NCI-H524 treated with DMSO at 0.1 percent for 48 hours (cell line): ENCODE measurements at places on chromosomes 11 and 22.

- no peak for DNase-seq
Observed at GRCh38 chr11:75820645-75821044, 5.6 kb downstream of the UVRAG start.

GRCh38 chr11:86923999-86924766 is 31.0 kb downstream of the FZD4 start:
- no peak for DNase-seq

DNA sequence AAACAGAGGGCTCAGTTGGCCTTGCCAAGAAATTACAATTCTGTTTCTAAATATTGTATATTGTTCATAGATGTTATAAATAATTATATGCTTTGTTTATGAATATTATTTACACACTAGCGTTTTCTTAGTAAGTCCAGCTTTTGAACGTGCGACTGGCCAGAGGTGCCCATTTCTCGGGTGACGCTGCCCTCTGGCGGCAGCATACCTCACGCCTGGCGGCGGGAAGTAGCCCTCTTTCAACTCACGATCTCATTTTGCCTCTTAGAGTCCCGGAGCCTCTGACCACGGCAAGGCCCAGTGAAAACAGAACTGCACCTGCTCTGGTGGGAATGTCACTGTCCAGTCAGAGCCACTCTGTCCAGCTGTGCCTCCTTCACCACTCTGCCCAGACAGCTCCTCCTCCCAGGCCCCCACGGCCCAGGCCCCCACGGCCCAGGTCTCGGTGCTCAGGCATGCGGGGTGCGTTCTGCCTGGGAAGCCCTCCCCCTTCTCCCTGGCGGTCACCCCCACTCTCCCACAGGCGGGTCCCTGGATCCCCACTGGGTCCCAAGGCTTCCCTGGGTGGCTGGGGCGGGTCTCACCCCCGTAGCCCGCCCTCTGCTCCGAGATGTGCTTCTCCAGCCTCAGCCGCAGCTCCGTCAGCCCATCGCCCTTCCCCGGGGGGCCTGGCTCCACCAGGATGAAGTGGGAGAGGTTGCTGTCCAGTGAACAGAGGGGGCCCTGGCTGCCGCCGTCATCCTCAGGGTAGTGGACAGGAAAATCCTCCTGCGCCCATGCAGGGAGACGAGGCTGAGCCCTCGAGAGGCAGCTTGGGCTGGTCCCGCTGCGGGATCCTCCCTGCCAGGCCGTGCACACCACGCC is 19.3 kb downstream of the TSSC4 start:
- no peak for DNase-seq

- DNase-seq, result no peak
Observed at GRCh38 chr11:119743006-119743405, 14.0 kb upstream of the NECTIN1 start.

GRCh38 chr22:43515902-43516301 is 104.1 kb downstream of the MPPED1 start:
- no peak for DNase-seq

DNA sequence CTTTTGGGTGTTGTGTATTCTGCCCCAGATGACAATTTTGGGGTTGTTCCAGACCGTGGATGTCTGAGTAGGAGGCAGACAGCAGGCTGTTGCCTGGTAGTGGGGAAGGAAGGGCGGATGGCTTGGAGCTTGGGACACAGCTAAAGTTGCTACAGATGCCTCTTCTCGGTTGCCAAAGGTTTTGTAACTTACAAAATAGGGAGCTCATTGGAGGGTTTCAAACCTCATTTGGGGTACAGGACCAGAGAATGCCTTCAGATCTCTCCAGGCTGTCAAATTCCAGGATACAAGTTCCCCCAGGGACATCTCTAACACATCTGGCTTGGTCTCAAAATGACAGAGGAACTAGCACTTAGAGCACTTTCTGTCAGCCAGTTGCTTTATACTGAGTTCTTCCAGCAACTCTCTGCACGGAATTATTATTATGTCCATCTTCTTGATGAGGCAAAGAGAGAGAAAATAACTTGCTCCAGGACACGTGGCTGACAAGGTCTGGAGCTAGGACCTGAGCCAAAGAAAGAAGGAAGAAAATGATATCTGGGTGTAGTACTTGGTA is 56.0 kb downstream of the SLC1A2 start:
- no peak for DNase-seq

DNA sequence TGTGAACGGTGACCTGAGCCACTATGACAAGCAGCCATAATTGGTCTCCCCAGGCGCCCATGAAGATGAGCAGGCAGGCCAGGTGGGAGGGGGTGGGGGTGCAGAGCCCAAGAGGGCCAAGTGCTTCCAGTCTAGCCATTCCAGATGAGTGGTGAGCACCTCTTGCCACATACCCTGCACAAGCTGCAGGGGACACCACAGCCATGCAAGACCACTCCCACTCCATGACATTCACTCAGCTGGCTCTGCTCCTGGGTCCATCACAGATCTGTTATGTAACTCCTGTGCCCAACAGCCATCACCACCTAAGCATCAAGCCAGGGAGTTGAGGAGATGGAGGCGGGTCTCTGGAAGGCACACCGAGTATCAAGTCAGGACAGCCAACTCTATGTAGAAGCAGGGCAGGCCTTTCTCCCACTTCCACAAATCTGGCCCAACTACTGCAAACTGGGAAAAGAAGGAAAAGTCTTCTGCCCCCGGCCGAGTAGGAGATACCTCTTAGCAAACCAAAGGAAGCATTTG is 8.4 kb downstream of the TMEM184B start:
- no peak for DNase-seq

- no peak for DNase-seq
Observed at GRCh38 chr11:131602431-131602830, 232.0 kb downstream of the NTM start.

GRCh38 chr11:13438291-13438690 is 24.7 kb downstream of the BTBD10 start:
- no peak for DNase-seq

DNA sequence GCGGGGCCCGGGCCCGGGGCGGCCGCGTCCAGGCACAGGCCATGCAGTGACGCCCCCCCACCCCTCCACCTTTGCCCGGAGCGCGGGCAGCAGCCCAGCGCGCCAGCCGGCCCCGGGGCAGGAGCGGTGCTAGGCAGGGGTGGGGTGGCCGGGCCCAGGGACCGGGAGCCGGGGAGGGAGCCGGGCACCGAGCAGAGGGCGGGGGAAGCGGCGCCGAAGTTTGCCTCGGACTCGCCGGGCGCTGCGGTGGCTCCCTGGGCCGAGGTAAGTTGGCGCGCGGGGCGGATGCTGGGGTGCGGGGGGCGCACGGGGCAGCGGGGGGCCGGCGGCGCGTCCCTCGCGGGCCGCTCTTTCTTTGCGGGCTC is 332 bp downstream of the TEAD1 start:
- no peak for DNase-seq

GRCh38 chr22:43600265-43600664 is 188.5 kb downstream of the MPPED1 start:
- no peak for DNase-seq
